Upper lobe of right lung (tissue), 1 donor: ENCODE measurements at places on chromosomes 12 and 14. TPM values are rescaled to one million over a fixed set of nuclear protein-coding genes. Genes with fewer than 3 reads are reported as not detected.

DNA sequence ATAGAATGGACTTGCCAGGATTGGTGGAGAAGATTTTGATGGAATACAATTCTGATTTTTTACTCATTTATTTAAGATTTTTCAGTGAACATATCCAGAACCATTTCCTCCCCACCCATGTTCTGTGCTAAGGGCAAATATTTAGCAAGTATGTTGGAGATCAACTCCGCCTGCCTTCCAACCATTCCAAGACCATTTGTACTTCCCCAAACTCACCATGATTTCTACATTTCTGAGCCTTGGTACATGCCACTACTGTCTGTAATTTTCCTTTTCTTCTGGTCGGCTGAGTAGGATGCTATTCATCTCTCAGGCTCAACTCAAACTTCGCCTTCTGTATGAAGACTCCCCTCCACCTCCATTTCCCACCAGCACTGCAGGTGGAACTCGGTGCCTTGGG is 150.6 kb downstream of the NTF3 start:
- no peak overlapping the region for H3K27ac ChIP-seq
- H3K36me3 ChIP-seq, result no peaks in the 10 kb centered on the region
- H3K4me3 ChIP-seq, result no peak overlapping the region
- peaks cover 10% of the 10 kb centered on the region for H3K4me1 ChIP-seq

GRCh38 chr14:75453817-75454434 is 26.1 kb downstream of the JDP2 start:
- H3K27me3 ChIP-seq, result no peaks in the 10 kb centered on the region
- peaks cover 55% of the 10 kb centered on the region for H3K4me1 ChIP-seq
- H3K36me3 ChIP-seq, result peaks cover 6% of the 10 kb centered on the region
- DNase-seq, result no peak
- H3K27ac ChIP-seq, result peak overlapping the region; percentile 75
- no peak overlapping the region for H3K4me3 ChIP-seq

DNA sequence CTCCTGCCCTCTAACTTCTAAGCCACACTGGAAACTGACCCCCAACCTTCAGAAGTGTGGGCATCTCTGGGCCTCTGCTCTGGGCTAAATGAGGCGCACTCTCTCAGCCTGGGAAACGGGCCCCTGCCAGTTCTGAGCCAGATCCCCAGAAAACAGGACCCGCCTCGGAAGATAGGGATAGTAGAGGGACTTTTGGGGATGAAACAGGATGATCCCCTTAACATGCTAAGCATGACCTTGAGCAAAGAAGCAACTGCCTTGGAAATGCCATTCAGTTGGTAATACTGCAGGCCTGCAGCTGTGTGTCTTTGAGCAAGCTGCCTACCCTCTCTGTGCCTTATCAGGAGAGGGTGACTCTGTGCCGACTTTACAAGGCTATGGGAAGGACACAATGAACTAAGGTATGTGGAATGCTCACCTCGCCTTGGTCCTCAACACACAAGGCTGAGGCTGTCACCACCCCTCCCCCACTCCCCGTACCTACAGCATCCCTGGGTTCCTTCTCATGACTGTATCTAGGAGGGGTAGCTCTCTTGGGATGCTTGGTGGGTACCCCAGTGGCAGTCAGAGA is 54.0 kb downstream of the NCOR2 start:
- H3K36me3 ChIP-seq, result no peaks in the 10 kb centered on the region
- H3K27me3 ChIP-seq, result no peaks in the 10 kb centered on the region
- no peak overlapping the region for H3K4me3 ChIP-seq
- no peak for DNase-seq

DNA sequence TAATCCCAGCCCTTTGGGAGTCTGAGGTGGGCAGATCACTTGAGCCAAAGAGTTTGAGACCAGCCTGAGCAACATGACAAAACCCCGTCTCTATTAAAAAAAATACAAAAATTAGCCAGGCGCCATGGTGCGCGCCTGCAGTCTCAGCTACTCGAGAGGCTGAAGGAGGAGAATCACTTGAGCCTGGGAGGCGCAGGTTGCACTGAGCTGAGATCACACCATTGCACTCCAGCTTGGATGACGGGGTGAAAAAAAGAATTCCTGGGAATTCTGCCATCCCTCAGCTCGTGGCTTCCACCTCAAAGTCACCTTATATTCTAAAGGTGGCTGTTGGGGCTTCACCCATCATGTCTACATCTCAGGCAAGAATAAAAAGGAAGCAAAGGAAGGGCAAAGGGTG is 12.9 kb downstream of the BCL2L14 start:
- no peak overlapping the region for H3K27ac ChIP-seq
- H3K4me3 ChIP-seq, result no peak overlapping the region
- peaks cover 12% of the 10 kb centered on the region for H3K4me1 ChIP-seq
- no peaks in the 10 kb centered on the region for H3K27me3 ChIP-seq
- H3K36me3 ChIP-seq, result no peaks in the 10 kb centered on the region
- DNase-seq, result no peak

- DNase-seq, result no peak
- no peaks in the 10 kb centered on the region for H3K36me3 ChIP-seq
- H3K27me3 ChIP-seq, result no peaks in the 10 kb centered on the region
- no peak overlapping the region for H3K27ac ChIP-seq
- H3K4me1 ChIP-seq, result peaks cover 9% of the 10 kb centered on the region
- H3K4me3 ChIP-seq, result no peak overlapping the region
These were observed 196.0 kb upstream of the EEA1 start for GRCh38 chr12:93125126-93125525.

PTGDR gene
- 1.6 TPM for total RNA-seq

P2RX2 gene
- total RNA-seq, result 0.55 TPM

- DNase-seq, result no peak
- H3K27ac ChIP-seq, result no peak overlapping the region
- H3K4me1 ChIP-seq, result peaks cover 26% of the 10 kb centered on the region
- H3K36me3 ChIP-seq, result no peaks in the 10 kb centered on the region
These were observed 193.2 kb downstream of the CHST11 start for GRCh38 chr12:104649921-104650320.

- peaks cover 48% of the 10 kb centered on the region for H3K27me3 ChIP-seq
- no peak overlapping the region for H3K27ac ChIP-seq
- H3K4me1 ChIP-seq, result peaks cover 4% of the 10 kb centered on the region
- no peak for DNase-seq
- H3K4me3 ChIP-seq, result no peak overlapping the region
These were observed 1.7 kb downstream of the SMOC1 start for GRCh38 chr14:69880893-69881292.

- no peak overlapping the region for H3K27ac ChIP-seq
- DNase-seq, result no peak
- no peaks in the 10 kb centered on the region for H3K4me1 ChIP-seq
- H3K36me3 ChIP-seq, result no peaks in the 10 kb centered on the region
- no peak overlapping the region for H3K4me3 ChIP-seq
These were observed 381.7 kb upstream of the CCDC196 start for GRCh38 chr14:66104486-66104885.

DNA sequence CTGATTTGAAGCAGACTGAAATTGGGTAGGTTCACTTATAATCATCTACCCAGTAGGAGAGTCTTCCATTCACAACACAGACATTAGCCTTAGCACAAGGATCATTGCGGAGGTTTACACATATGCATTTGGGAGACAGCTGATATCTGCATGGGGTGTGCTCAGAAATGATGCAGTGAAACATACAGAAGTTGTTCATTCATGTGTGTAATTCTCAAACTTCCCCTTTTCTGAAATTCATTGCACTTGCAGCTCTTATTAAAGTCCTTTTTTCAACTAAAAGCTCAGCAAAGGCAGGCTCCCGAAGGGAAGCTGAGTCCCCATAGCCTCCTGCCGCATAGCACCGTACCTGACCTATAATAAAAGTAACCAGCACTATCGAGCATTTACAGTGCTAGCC is 218.3 kb upstream of the CRY1 start:
- DNase-seq, result no peak
- peaks cover 5% of the 10 kb centered on the region for H3K27me3 ChIP-seq
- no peaks in the 10 kb centered on the region for H3K4me1 ChIP-seq
- no peak overlapping the region for H3K4me3 ChIP-seq
- H3K36me3 ChIP-seq, result no peaks in the 10 kb centered on the region

GRCh38 chr12:31002999-31003398 is 70.7 kb upstream of the DDX11 start:
- H3K4me3 ChIP-seq, result no peak overlapping the region
- no peak overlapping the region for H3K27ac ChIP-seq
- H3K4me1 ChIP-seq, result no peaks in the 10 kb centered on the region
- H3K36me3 ChIP-seq, result no peaks in the 10 kb centered on the region
- H3K27me3 ChIP-seq, result no peaks in the 10 kb centered on the region
- DNase-seq, result peak; percentile 25

SDSL gene
- total RNA-seq, result 10.7 TPM

DNA sequence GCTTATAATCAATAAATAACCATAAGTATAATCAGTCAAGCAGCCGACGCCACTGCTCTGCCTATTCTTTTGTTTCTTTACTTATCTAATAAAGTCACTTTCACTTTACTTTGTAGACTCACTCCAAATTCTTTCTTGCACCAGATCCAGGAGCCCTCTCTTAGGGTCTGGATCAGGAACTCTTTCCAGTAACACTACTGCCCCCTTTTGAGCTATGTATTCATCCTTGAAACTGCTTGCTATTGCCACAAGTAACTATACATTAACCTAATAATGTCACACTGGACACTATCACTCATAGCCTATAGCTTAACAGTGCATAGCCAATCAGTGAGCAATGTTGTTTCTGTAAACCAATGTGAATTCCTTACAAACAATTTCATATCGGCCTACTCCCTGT is 2.8 kb upstream of the NID2 start:
- no peak for DNase-seq
- H3K4me3 ChIP-seq, result no peak overlapping the region
- H3K36me3 ChIP-seq, result no peaks in the 10 kb centered on the region
- H3K27ac ChIP-seq, result no peak overlapping the region
- H3K4me1 ChIP-seq, result peaks cover 13% of the 10 kb centered on the region

DNA sequence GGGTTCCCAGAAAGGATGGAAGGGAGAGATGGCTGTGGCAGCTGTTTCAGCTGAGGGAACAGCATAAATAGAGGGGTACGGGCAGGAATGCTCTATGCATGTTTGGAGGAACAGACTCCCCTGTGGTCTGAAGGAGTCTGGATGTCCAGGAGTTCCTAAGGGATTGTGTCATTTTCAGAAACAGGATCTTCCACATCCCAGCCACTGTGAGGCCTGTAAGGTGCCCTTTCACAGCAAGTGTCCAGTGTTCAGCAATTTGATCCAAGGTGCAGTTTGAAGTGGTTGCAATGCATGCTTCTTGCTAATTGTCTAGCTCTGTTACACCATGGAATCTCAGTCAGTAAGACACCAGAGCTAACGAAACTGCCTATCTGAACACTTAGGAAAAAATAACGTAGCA is 46.7 kb upstream of the TCL1A start:
- H3K27ac ChIP-seq, result no peak overlapping the region
- H3K4me1 ChIP-seq, result no peaks in the 10 kb centered on the region
- H3K36me3 ChIP-seq, result no peaks in the 10 kb centered on the region
- no peak overlapping the region for H3K4me3 ChIP-seq
- no peak for DNase-seq

IFNG-AS1 gene
- total RNA-seq, result not detected

TMEM63C gene
- total RNA-seq, result 0.06 TPM

DNA sequence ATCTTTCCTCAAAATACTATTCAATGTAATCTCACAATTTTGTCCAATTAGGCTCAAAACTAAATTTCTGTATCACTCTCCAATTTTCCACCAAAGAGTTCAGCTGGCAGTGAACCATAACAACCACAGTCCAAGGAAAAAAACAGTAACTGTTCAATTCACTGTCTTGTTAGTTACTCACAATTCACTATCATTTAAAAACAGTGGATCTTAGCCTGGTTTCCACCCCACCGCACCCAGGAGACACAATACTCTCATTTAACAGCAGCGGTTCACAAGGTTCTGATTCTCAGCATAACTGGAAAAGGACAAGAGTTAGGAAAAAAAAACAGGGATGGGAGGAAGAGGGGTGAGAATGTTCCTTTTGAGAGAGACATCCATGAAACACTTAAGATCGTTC is 40.5 kb downstream of the MED13L start:
- no peaks in the 10 kb centered on the region for H3K27me3 ChIP-seq
- no peak for DNase-seq
- H3K36me3 ChIP-seq, result no peaks in the 10 kb centered on the region
- no peak overlapping the region for H3K4me3 ChIP-seq
- peaks cover 43% of the 10 kb centered on the region for H3K4me1 ChIP-seq
- no peak overlapping the region for H3K27ac ChIP-seq
